Right ventricle myocardium inferior (tissue), 1 donor: ENCODE measurements at places on chromosomes 13 and 19.

DNA sequence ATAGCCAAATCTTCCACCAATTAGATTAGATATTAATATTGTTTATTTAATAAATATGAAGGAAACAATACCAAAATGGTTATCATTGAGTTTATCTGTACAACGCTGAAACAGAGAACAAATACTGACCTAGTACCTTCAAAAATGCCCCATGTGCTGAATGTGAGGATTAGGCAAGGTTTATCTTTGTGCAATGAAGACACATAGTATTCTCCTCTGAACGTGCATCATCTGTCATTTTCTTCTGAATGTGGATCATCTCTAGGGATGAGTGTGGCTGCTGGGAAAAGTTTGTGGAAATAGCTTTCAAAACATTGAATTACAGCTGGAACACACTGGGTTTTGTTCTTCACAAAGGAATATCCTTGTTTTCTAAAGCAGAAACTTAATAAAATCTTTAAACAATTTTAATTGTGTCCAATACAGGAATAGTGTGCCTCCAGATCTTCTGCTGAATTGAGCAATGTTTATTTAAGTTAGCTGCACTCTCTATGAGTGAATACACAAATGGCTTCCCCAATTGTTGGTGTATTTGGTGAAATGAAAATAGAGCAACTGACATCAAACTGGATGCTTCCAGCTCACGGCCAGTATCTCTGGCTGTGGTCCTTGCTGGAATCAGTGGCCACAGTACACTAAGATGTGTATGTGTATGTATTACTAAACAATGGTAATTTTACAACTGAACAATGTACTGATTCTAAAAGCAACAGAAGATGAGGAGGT is 6.7 kb downstream of the COL4A1 start:
- no peak for DNase-seq

DNA sequence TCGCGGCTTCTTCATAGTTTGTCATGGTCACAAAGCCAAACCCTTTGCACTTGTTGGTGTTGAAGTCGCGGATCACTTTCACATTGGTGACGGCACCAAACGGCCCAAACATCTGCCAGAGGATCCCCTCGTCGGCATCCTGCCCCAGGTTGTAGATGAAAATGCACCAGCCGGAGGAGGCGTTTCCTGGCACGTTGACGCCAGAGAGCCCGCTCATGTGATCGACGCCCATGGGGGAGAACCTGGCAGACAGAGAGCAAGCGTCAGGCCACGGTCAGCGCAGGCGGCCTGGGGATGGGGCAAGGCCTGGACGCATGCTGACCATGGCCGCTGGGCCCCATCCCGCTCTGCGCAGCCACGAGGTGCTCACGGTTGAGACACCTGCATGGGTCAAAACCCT is 20.1 kb upstream of the TIMM44 start:
- peak; percentile 64 for DNase-seq

GRCh38 chr19:52451241-52451640 is 2.1 kb upstream of the ZNF578 start:
- DNase-seq, result no peak

GRCh38 chr13:32881074-32881776 is 135.0 kb upstream of the KL start:
- no peak for DNase-seq

DNA sequence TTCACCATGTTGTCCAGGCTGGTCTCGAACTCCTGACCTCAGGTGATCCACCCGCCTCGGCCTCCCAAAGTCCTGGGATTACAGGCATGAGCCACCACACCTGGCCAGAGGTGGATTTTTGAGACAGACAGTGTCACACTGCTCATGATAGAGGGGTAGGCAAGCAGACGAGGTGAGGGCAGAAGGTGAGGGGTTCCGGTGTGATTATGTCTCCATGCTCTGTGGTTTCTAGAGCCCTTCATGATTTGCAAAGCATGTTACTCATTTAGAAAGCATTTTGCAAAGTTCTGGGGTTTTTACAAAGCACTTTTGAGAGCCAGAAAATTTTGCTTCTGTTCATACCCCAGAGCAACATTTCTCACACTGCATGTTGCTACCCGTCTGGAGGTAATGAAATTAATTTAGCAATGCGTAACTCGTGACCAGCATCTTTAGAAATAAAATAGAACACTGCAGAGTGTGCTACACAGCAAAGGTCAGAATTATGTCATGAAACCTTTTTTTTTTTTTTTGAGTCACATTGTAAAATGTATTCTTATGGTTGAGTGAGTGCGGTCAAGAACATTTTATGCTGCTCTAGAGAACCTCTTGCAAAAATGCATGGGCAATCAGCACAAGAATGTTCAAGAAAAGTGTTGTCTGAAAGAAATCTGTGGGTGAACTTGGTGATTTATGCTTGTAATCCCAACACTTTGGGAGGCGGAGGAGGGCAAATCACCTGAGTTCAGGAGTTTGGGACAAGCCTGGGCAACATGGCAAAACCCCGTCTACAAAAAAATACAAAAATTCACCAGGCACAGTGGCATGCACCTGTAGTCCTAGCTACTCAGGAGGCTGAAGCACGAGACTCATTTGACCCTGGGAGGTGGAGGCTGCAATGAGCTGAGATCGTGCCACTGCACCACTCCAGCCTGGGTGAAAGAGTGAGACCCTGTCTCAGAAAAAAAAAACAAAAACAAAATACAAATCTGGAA is 58.0 kb downstream of the MAP4K1 start:
- DNase-seq, result no peak

DNA sequence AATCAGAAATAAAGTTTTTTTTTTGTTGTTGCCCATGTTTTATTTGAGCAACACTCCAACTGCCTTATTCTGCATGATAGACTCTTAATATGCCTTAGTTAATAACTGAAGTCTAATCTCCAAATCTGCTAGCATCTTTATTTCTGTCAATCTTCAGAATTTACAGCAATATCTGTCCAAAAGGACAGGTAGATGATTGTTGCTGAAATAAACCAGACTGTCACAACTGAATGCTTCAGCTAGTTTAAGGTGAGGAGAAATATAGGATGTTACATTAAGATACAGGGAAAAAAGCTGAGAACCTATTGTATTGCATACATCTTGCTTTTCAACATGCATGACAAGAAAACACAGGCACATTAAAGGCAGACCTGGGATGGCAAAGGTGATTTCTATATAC is 204.3 kb downstream of the SLITRK1 start:
- no peak for DNase-seq

DNA sequence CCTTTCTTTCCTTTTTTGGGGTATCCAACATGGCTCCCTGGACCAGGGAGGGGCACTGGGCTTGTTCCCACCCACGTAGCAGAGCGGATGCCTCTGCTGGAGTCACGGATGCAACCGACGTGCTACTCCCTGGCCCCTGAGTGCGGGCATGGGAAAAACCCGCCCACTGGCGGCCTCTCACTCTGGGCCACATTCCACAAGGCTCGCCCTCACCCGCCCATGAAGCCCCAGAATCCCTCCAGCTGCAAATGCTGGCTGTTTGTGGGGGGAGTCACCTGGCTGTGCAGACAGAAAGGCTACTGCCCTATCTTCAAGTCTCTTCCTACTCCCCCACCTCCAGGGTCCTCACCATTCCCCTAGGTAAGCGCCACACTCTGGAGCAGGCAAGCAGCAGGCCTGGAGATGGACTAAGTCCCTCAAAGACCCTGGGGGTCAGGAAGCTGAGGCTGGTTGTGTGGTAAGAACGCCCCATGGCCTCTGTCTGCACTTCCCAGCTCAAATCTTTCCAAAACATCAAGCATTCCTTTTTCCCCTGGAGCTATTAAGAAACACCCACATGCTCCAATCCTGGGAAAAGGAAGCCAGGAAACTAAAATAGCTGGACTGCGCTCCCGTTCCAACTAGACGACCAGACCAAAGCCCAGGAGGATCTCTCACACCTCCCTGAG is 17.9 kb upstream of the EPHX3 start:
- DNase-seq, result no peak

GRCh38 chr19:2164020-2164998 is 576 bp downstream of the DOT1L start:
- DNase-seq, result peak; percentile 62

- no peak for DNase-seq
Measured at GRCh38 chr19:18481505-18482222, 40.2 kb downstream of the ELL start.

GRCh38 chr19:1782521-1782920 is 29.2 kb downstream of the ONECUT3 start:
- DNase-seq, result no peak

- DNase-seq, result no peak
Measured at GRCh38 chr19:17790059-17790780, 4.7 kb upstream of the B3GNT3 start.
